NCI-H1105 treated with DMSO at 0.1 percent for 48 hours (cell line): ENCODE measurements at places on chromosomes 5 and 9.

- no peak for DNase-seq
Observed at GRCh38 chr9:138007566-138007917, 130.0 kb downstream of the CACNA1B start.

- DNase-seq: peak; percentile 34
Observed at GRCh38 chr9:99336531-99336930, 114.4 kb downstream of the SEC61B start.

DNA sequence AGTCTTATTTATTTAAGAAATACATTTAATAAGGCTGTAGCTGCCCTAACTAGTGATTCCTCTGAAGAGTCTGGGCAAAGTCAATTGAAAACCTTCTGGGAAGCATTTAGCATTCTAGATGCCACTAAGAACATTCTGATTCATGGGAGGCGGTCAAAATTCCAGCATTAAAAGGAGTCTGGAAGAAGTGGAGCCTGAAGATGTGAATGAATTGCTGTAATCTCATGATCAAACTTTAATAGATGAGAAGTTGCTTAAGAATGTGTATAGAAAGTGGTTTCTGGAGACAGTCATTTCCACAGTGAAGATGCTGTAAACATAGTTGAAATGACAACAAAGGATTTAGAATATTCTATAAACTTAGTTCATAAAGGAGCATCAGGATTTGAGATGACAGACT lies 61.4 kb downstream of the WDR41 start:
- DNase-seq: no peak

DNA sequence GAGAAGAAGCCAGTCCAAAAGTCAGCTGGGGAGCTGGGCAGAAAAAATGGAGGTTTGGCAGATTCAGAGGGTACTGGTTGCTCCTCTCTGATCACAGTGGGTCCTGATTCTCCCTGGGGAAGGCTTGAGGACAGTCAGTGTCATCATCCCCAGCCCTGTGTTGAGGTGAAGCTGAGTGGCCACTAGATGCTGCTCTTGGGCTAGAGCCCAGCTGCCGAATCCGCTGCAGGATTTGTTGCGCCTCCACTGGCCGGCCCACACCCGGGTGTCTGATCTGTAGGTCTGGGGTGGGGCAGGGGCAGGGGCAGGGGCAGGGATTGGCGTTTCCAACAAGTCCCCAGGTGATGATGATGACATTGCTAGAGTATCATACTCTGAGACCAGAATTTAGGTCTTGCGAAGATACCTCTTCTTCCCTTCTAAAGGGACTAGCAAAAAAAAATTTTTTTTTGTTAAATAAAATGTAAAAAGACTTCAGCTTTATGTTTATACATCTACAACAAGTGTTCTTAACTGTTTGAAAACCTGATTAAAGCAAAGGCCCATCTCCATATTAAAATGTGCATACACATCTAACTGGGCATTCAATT lies 106.8 kb downstream of the PDE6A start:
- DNase-seq: peak; percentile 33

DNA sequence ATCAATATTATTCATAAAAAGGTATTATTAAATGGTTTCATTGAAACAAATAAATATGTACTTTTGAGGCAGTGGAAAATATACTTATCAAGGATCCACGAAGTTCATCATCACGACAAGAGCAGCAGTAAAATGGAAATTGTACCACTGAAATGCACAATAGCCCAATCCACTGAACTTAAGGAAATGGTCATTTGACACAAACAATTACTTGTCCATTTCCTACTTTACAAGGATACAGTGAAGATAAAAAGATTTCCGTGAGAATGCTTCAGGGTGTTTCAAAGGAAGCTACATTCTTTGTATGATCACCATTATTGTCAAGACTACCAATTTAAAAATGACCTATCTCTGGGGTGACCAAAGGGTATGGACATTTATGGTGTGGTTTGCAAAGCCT lies 210.3 kb downstream of the SYK start:
- DNase-seq: no peak

DNA sequence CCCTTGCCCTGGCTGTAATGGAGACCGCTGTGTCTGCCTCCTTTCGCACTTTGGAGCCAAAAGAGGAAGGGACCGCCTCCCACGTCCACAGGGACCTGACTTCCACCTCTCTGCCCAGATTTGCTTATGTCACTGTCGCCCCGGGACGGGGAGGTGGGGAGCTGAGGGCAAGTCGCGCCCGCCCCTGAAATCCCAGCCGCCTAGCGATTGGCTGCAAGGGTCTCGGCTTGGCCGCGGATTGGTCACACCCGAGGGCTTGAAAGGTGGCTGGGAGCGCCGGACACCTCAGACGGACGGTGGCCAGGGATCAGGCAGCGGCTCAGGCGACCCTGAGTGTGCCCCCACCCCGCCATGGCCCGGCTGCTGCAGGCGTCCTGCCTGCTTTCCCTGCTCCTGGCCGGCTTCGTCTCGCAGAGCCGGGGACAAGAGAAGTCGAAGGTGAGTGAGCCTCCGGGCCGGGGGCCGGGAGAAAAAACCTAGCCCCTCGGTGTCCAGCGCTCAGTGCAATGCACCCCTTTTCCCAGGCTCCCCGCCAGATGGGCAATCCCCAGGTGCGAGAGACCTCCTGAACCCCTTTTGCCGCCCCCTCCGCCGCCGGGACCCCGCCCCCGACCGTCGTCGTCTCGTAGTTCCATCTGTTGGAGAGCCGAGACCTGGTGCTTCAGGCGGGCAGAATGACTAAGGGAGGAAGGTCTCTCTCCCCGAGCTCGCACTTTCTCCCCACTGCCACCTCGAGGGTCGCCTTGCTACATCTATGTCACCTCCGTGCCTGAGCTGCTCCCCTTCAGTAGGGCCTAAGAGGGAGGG lies at the start of gene GPX3:
Gene GPX3, plus strand, starts transcription at position 288 of the 807 bp plus-strand sequence. Its CDS starts 64 bp downstream, at position 352.
- peak; percentile 51 for DNase-seq

DNA sequence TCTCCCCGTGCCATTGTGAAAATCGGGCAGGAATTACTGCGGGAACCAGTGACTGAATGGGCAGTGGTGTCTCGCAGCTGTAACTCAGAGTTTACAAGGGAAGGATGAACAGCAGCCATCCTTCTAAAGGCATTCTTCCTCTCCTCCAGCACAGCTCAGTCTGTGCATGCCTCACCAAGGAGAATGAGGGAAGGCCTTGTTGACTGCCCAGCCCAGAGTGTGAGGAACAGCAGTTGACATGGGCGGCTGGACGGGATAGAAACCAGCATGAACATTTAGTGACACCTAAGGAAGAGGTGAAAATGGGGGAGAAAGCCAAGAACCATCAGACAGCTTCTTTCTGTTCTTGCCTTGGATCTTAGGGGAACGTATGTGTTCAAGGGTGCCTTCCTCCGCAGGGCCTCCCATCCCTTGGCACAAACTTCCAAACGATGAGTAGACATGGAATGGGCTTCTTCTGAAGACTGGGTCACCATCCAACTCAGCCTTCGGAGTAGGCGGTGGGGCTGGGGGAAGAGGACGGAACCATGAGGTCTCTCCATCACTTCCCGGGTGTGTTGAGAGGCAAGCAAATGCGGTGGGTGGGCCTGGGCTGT lies 887 bp upstream of the PDE8B start:
- DNase-seq: no peak

GRCh38 chr5:149195962-149196361 lies 54.7 kb downstream of the ABLIM3 start:
- no peak for DNase-seq

DNA sequence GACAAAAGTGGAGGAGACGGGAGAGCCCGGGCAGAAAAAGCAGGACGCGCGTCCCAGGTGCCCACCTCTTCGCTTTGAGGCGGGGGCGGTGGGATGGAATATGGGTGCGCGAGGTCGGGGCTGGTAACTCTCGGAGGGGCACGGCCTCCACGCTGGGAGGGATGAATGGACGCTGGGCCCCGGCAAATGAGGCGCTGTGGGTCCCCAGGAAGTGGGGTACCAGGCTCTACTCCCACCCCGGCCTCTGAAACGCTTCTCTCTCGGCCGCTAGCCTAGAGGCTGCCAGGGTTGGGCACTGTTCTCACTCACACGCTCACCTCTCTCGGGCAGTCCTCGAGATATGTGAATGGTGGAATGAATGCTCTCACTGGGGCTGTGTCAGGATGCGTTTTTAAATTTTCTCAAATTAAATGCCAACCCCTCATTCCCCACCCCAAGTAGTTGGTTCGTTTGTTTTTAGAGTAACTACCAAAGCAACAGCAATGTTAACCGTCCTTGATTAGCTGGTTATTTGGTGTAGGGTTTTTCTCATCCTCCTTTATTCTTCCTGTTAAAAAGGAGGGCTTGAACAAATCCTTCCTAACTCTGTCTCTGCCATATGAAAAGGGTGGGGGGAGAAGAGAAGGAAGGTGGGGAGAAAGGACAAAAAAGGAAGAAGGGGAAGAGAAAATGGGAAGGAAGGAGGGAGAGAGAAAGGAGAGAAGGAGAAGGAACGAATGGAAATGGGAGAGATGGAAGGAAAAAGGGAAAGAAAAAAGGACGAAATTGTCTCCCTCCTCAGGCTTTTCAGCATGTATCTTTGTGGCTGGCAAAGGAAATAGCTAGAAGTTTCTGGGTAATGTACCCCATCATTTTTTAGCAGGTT lies 1.3 kb upstream of the EBF1 start:
- no peak for DNase-seq

GRCh38 chr5:87361031-87361445 lies 51.7 kb downstream of the CCNH start:
- no peak for DNase-seq

GRCh38 chr9:29348999-29349398 lies 1775.7 kb upstream of the C9orf72 start:
- DNase-seq: no peak
